Hematopoietic multipotent progenitor cell treated with erythropoietin and hydrocortisone succinate and interleukin-3 and kit ligand, for 4 days (in vitro differentiated cells): ENCODE measurements at places on chromosomes 7 and 10.

- no peak for DNase-seq
Measured at GRCh38 chr10:17548770-17549169, 68.4 kb downstream of the HACD1 start.

- no peak for DNase-seq
Measured at GRCh38 chr7:32573110-32573687, 77.9 kb downstream of the AVL9 start.

DNA sequence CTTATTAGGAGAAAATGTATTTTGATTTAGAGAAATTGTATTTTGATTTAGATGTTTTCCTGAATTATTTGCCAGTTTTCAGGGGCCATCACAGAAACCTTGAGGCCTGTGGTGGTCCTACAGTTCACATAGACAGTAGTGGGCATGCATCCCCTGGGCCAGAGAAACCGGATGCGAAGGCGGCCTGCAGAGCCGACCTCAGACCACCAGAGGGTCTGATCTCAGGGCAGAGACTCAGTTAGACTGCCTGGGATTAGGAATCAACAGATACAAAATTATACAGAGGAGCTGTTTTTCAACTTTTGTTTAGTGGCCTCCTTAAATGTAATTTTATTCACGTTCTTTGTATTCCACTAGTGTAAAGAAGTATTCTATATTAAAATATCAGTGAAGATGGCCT, 158.4 kb downstream of the PAXIP1 start:
- DNase-seq: no peak

- DNase-seq: no peak
Measured at GRCh38 chr10:72310241-72310633, 36.5 kb downstream of the DDIT4 start.

GRCh38 chr10:88870089-88870488, 10.0 kb upstream of the STAMBPL1 start:
- DNase-seq: no peak

DNA sequence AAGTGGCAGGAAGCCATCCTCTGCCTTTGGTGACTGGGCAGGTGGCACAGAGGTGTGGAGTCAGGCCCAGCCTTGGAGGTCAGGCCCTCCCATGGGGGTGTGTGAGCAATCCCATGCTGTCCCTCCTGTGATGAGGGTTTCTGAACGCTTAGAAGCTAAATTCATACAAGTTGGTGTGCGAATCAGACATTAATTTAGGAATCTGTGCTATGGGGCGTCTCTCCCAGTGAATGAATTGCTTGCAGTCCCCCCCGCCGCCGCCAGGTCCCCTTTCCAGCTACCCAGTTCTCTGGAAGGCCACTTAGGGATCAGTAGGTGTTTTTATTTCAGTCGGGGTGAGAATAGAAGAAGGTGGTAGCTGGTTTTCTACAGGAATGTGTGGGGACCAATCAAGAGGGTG, 37.5 kb downstream of the LRRC18 start:
- DNase-seq: no peak

DNA sequence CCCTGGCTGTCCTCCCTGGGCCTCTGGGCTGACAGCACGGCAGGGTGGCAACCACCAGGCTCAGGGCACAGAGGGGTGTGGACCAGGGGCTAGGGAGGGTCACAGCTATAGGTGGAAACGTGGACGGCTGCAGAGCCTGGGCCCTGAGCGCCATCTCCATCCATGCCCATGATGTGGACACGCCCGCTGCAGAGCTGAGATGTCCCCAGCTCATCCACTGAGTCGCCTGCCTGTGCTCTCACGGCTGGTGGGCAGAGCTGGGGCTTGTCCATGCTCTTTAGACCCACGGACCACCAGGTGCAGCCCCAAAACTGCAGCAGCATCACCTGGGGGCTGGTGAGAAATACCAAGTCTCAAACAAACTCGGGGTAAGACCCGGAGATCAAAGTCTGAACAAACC, 16.1 kb downstream of the TECPR1 start:
- no peak for DNase-seq

DNA sequence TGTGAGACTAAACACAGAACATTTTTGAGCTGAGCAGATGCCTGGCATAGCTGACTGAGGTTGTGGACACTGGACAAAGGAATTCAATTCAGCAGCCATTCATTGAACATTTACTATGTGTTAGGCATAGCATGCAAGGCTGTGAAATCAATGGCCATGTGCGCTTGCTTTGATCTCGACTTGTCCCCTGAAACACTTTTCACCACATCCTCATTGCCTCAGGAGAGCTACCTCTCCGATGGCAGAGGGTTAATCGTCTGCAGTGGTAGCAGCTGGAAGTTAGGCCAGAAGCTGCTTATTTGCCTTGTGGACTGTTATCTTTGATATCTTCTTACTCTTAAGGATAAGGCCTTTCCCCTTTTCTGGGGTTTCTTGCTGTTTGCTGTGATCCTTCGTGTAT, 297.8 kb downstream of the AUTS2 start:
- peak; percentile 18 for DNase-seq
